ENCODE measurements at places on chromosomes 12 and 14.

DNA sequence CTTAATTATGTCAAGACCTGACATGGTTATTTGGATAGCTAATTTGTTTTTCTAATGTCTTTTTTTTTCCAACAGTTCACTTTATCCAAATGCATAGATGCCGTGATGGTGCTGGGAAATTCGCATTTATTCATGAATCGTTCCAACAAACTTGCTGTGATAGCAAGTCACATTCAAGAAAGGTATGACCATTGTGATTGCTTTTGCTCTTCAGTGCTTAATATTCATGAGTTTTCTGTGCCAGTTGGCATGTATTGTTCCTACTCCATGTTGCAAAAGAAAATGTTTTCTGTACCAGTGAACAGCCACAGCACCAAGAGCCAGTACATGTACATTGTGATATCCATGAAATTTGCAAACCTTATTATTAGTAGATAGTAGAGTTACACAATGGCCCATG lies 11.8 kb downstream of the GTF2H3 start:
- no peak for DNase-seq

GRCh38 chr12:119748497-119748896 lies 80.6 kb downstream of the PRKAB1 start:
- DNase-seq: no peak

DNA sequence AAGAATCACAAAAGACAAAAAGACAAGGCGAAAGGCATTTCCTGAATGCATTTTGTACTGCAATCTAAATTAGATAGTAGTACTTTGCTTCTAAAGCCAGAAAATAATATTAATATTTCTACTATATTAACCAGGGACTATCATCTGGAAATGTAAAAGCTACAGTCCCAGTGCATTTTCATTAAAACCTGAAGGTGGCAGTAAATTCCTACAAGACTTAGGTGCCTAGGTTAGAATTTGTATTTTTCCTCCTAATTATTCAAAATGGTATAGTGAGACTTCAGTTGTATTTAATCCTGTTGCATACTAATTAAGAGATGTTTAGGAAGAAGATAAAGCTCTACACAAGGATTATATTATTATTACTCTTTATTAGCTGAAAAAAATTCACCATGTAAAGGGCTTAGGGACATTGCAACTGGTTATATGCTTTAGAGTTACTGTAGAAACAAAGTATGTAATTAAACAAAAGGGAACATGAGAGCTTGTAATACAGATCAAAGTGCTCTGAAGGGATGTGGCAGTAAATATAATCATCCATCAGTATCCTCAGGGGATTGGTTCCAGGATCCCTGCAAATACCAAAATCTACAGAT lies 53.6 kb downstream of the BRMS1L start:
- peak; percentile 11 for DNase-seq

DNA sequence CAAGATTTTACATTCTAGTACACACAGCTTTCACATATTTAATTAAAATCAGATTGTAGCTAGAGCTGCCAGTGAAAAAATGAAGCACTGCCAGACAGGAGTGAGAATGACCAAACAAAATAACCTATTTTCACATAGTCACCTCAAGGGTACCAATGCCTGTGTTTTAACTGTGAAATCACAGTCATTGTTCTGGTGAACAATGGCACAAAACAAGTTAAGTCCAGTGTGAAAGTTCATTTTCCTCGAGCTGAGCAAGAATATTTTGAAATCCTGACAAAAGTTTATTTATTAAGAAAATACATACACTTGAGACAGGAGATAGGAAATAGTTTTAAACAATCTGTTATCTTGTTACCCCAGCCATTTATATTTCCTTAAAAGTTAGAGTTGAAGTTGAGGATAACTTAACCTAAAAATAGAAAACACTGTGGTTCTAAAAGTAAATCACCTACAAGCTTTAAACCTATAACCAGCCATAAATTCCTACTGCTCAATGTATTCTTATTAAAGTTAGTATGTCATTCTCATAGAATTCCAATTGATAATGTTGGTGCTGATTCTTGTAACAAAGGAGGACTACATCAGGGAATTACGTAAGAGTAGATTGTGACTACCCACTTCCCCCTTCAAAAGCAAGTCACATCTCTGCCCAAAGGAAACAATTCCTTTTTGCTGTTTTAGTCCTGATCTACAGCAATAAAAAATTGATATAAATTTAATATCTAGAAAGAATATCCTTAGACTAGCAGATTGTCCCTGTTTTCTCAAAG lies 15.9 kb downstream of the DENND5B start:
- peak; percentile 27 for DNase-seq

DNA sequence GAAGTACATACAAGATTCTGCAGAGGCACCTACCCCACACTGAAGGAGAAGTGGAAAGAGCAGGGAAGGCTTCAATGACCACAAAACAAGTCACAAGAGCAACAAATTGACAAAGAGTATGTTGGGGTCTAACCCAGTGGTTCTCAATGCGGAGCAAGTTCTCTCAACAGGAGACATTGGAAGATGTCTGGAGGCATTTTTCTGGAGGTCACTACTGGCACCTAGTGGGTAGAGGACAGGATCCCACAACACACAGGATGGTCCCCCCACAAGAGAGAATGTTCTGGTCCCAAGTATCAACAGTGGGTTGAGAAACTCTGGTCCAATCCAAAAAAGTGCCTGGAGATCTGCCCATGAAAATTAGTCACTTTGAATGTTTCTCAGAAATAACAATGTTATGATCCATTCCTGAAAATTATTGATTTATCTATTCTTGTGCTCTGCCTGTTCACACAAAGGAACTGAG lies 3.4 kb downstream of the SSH1 start:
- peak; percentile 45 for DNase-seq

GRCh38 chr12:52321418-52321817 lies 220 bp upstream of the KRT83 start:
- no peak for DNase-seq

GRCh38 chr14:24403294-24403998 lies 4.6 kb downstream of the NYNRIN start:
- DNase-seq: no peak

- peak; percentile 1 for DNase-seq
Measured at GRCh38 chr14:24984846-24985589, 64.9 kb downstream of the STXBP6 start.

GRCh38 chr14:27686137-27686536 lies 1080.5 kb upstream of the FOXG1 start:
- DNase-seq: no peak

DNA sequence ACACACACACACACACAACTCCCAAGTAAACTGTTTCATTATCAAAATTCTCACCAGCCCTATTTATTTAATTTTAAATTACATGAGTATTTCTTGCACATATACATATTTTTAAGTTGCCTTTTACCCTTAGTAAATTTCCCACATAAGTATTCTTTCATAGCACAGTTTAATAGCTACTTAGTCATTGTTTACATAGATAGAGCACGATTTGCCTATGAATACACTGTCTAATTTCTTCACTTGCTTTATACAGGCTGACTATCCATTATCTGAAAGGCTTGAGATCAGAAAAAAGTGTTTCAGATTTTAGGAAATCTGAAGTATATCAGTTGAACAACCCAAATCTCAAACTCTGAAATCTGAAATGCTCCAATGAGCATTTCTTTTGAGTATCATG lies 30.9 kb downstream of the NIN start:
- no peak for DNase-seq

DNA sequence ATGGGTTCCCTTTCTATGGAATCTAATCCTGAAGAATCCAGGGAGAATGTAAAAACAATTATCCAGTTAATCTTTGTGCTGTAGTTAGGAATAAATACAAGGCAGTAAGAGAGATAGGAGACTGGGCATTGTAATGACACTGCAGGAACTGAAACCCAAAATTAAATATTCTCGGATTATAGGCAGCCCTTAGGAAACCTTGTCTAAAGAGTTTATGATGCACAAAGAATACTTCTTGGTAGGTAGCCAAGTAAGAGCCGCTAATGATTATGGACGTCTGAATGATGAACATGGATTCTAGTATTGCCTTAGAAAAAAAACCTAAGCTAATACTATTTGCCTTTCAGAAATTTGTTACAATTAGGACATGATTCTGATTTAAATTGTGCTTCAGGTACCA lies 165.4 kb upstream of the LRIG3 start:
- no peak for DNase-seq

GRCh38 chr12:1576410-1577241 lies 17.8 kb downstream of the FBXL14 start:
- no peak for DNase-seq

GRCh38 chr12:124805050-124805449 lies 58.6 kb downstream of the SCARB1 start:
- no peak for DNase-seq

DNA sequence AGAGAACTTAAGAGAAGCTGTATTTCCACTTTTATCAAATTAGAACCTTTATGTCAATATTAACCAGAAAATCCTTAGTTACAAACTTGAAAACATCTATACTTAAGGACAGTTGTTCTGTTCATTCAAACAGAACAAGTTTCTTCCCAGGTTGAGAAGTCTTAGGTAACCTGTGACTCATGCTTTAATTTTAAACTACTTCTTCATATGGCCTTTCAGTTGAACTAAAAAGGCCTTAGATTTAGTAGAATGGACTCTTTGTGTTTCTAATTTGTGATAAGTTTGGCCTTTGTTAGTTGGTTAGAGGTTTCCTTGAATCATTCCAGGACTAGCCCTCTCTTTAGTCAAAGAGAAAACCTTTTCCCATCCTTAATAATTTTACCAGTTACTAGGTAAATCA lies 274.2 kb downstream of the FUT8 start:
- no peak for DNase-seq

GRCh38 chr14:101116065-101116464 lies 212.5 kb upstream of the RTL1 start:
- DNase-seq: no peak

Measured in KBM-7 (cell line).